PC-3 (cell line): ENCODE measurements at places on chromosomes 6 and 20. TPM values are rescaled to one million over a fixed set of nuclear protein-coding genes. Genes with fewer than 3 reads are reported as not detected.

DNA sequence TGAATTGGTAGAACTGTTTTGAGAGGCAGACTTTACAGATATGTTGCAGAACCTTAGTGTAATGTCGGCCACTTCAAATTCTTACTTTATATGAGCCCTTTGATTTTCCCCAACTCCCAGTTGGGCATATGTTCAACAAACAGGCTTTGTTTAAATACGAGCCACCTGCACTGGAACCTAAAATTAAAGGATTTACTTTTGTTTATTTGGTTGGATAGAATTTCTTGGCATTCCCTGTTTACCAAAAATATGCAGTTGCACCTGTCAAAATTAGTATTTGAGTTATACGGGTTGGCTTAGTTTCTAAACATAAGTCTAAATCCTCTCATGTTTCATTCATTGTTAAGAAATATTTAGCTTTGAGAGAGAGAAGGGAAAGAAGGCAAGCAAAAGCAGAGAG, 2.4 kb upstream of the GLYATL3 start:
- H3K4me3 ChIP-seq: no peak overlapping the region
- no peaks in the 10 kb centered on the region for H3K4me1 ChIP-seq
- no peak overlapping the region for H3K27ac ChIP-seq
- peaks cover 9% of the 10 kb centered on the region; the same call in 1 of the 2 replicates for H3K36me3 ChIP-seq
- no peaks in the 10 kb centered on the region for H3K27me3 ChIP-seq

- H3K4me1 ChIP-seq: peaks cover 11% of the 10 kb centered on the region
- peaks cover 18% of the 10 kb centered on the region; the same call in 1 of the 2 replicates for H3K27me3 ChIP-seq
- DNase-seq: no peak
- H3K4me3 ChIP-seq: no peak overlapping the region
These were observed 376.2 kb downstream of the BTBD3 start for GRCh38 chr20:12293900-12294299.

SAMD5 gene
- total RNA-seq: 1.2 and 1.8 TPM in 2 replicates

GRCh38 chr20:59033616-59034165, 1.6 kb upstream of the ATP5F1E start:
- peak overlapping the region; percentile 77; the same call in 1 of the 2 replicates for H3K4me3 ChIP-seq
- no peak for DNase-seq
- no peak overlapping the region for H3K27ac ChIP-seq
- no peaks in the 10 kb centered on the region for H3K27me3 ChIP-seq

DNA sequence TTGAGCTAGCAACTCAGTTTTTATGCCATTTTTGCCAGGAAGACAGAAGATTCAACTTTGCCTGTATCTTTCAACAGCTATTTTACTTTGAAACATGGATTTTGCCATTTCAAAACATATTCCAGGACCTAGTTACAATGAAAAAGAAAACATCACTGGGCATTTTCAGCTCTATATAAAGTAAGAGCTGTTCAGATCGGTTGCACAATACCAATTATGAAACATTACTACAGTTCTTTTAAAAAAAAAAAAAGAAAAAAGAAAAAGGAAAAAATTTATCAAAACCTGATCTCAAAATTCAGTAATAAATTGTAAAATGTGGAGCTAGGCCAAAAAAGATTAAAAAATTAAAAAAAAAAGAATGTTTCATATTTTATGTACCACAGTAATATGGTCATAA, 15.6 kb downstream of the BCLAF1 start:
- no peaks in the 10 kb centered on the region for H3K27me3 ChIP-seq
- no peak overlapping the region for H3K4me3 ChIP-seq
- DNase-seq: no peak
- no peaks in the 10 kb centered on the region for H3K4me1 ChIP-seq

DNA sequence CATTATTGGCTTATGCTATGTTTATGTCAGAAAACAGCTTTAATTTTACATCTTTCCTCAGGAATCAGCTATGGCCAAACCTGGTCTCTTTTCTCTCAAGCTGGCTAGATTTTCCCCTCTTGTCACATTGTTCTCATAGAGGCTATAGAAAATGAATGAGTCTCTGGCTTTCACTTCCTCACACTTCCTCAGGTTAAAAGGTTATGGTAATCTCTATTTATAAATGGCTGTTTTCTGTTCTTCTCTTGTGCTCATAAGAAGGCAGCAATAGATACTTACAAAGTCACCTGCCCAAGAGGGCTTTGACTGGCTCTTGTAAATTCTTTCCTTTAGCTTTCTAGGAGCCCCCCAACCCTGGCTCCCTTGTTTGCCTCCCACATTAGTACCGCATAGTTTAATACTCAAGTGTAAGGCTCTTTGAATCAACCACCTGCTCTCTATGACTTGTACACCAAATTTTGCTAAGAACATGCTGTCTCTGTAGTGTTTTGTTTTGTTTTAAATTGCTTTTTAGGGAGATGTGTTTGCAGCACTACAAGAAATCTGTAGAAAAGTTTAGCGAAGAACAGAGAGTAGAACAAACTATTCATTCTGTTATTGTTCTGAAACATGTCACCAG, 897.4 kb upstream of the CITED2 start:
- H3K27me3 ChIP-seq: no peaks in the 10 kb centered on the region
- peaks cover 16% of the 10 kb centered on the region for H3K4me1 ChIP-seq
- H3K36me3 ChIP-seq: no peaks in the 10 kb centered on the region
- no peak overlapping the region for H3K4me3 ChIP-seq
- H3K27ac ChIP-seq: no peak overlapping the region
- DNase-seq: no peak

PACRG gene
- total RNA-seq: not detected in 2 replicates

DNA sequence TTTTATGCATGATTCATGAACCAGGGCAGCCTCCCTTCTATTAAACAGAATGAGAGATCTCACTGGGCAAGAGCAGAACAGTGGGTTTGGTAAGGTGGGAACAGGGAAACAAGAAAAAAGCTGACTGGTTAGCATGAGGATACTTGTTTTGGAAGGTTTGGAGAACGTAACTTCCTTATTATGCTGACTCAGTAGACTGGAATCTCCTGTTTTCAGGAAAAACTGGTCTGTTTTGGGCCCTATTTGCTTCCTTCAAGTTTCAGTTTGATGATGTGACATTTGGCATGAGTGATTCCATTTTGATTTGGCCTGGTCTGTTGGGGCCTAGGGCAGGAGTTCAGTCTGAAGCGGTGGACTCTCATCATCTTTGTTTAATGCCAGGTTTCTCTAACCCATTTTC, 172.0 kb downstream of the MYLK4 start:
- DNase-seq: peak; percentile 74
- H3K27ac ChIP-seq: peak overlapping the region; percentile 52
- H3K4me1 ChIP-seq: peaks cover 14% of the 10 kb centered on the region
- no peak overlapping the region for H3K4me3 ChIP-seq
- H3K27me3 ChIP-seq: no peaks in the 10 kb centered on the region

- peaks cover 50% of the 10 kb centered on the region for H3K4me1 ChIP-seq
- no peak overlapping the region for H3K27ac ChIP-seq
- no peaks in the 10 kb centered on the region for H3K36me3 ChIP-seq
- DNase-seq: peak; percentile 5
- H3K4me3 ChIP-seq: no peak overlapping the region
- no peaks in the 10 kb centered on the region for H3K27me3 ChIP-seq
These were observed 427.4 kb downstream of the UTRN start for GRCh38 chr6:144712541-144712940.

RSPO3 gene
- not detected in 2 replicates for total RNA-seq

DNA sequence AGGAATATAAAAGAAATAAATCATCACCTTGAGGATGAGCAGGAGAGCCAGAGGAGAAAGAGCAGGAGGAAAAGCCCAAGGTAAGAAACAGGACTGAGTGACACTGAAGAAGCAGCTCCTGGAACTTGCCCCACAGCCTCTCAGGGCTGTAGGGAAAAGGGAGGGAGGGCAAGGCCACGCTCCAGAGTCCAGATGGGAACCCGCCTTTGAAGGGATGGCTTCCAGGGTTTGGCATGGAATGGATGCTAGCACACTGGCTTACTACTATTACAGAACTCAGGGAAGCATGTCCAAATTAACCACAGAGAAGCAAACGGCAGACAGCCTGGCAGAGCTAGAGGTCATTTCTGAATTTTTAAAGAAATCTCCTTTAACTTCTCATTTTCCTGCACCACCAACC, 26.8 kb downstream of the RALGAPA2 start:
- no peaks in the 10 kb centered on the region for H3K27me3 ChIP-seq
- H3K27ac ChIP-seq: no peak overlapping the region
- H3K4me1 ChIP-seq: no peaks in the 10 kb centered on the region
- DNase-seq: no peak
- no peaks in the 10 kb centered on the region for H3K36me3 ChIP-seq

XKR7 gene
- not detected in 2 replicates for total RNA-seq

- H3K4me1 ChIP-seq: peaks cover 23% of the 10 kb centered on the region
- H3K27me3 ChIP-seq: no peaks in the 10 kb centered on the region
- peak overlapping the region; percentile 50 for H3K27ac ChIP-seq
These were observed 532 bp upstream of the PM20D2 start for GRCh38 chr6:89145091-89145955.

TP53TG5 gene
- not detected in 2 replicates for total RNA-seq

- H3K4me3 ChIP-seq: no peak overlapping the region
- H3K36me3 ChIP-seq: no peaks in the 10 kb centered on the region
These were observed 198.5 kb upstream of the RSPO3 start for GRCh38 chr6:126919947-126920346.

SEMG1 gene
- total RNA-seq: not detected in 2 replicates

TCEA2 gene
- 19.1 and 23.4 TPM in 2 replicates for total RNA-seq

GRCh38 chr20:51065615-51066014, 42.7 kb upstream of the KCNG1 start:
- H3K36me3 ChIP-seq: no peaks in the 10 kb centered on the region
- peaks cover 55% of the 10 kb centered on the region for H3K27me3 ChIP-seq
- H3K4me3 ChIP-seq: no peak overlapping the region
- no peak for DNase-seq

GGTLC1 gene
- not detected in 2 replicates for total RNA-seq

DNA sequence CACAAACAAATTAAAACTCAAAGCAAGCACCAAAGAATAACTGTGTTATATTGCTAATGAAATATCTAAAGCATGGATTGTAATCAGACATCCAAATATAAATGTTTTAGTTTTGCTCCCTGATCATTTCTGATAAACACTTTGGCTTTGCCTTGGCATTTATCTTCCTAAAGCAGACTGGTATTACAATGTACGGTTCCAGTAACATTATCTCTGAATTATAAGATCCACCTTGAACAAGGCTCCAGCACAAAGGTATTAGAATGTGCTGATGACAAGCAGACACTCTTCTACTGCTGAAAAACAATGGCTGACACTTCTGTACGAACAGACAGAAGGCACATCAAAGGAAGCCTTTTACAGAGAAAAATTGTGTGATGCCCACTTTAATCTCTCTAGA, 74.6 kb downstream of the INSM1 start:
- DNase-seq: no peak
- no peaks in the 10 kb centered on the region for H3K36me3 ChIP-seq
- H3K27me3 ChIP-seq: no peaks in the 10 kb centered on the region
- no peaks in the 10 kb centered on the region for H3K4me1 ChIP-seq

NKAIN2 gene
- not detected in 2 replicates for total RNA-seq

DLGAP4 gene
- total RNA-seq: 21.0 and 27.9 TPM in 2 replicates

- H3K4me3 ChIP-seq: no peak overlapping the region
- H3K4me1 ChIP-seq: peaks cover 52% of the 10 kb centered on the region
These were observed 17.9 kb downstream of the REPS1 start for GRCh38 chr6:138970159-138970558.

- H3K36me3 ChIP-seq: peaks cover 22% of the 10 kb centered on the region; the same call in 1 of the 2 replicates
- no peaks in the 10 kb centered on the region; the same call in 1 of the 2 replicates for H3K4me1 ChIP-seq
- no peak for DNase-seq
- H3K4me3 ChIP-seq: no peak overlapping the region
- H3K27ac ChIP-seq: no peak overlapping the region
- H3K27me3 ChIP-seq: no peaks in the 10 kb centered on the region
These were observed 14.2 kb downstream of the ITCH start for GRCh38 chr20:34377072-34377847.

DNA sequence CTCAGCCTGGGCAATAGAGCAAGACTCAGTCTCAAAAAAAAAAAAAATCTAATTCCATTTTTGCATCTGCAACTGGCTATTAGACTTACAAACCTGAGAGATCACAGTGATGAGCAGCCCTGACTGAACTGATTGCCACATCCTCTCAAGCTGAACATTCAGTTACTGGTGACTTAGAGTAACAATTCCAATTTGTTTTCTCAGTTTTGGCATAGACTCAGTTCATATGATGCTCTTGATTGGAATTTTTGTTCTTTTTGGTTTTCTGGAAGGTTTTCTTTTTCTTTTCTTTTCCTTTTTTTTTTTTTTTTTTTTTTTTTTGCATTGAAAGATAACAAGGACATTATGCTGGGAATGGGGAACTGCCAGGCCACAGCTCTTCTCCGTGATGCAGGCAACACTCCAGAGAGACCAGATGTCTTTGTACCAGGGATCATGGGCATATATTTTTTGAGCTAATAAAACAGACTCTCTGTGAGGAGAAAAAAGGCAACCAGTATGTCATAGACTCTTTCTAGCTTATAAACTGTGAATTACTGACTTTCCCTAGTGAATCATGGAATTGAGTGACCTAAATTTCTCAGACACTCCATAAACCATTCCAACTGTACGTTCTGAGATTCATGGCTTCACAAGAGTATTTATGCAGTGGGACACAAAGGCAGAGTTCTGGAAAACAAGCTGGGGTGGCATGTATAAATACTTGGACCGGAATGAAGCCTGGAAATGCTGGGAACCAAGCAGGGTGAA, 86.0 kb upstream of the SLC2A12 start:
- no peaks in the 10 kb centered on the region for H3K4me1 ChIP-seq
- no peak for DNase-seq
- no peaks in the 10 kb centered on the region for H3K36me3 ChIP-seq
- no peak overlapping the region for H3K4me3 ChIP-seq
- no peak overlapping the region for H3K27ac ChIP-seq

GRCh38 chr6:37698264-37699137, 818 bp upstream of the MDGA1 start:
- no peaks in the 10 kb centered on the region for H3K36me3 ChIP-seq
- peak overlapping the region; percentile 85 for H3K4me3 ChIP-seq
- peaks cover 3% of the 10 kb centered on the region; the same call in 1 of the 2 replicates for H3K4me1 ChIP-seq
- DNase-seq: peak; percentile 58
- no peak overlapping the region for H3K27ac ChIP-seq

DNA sequence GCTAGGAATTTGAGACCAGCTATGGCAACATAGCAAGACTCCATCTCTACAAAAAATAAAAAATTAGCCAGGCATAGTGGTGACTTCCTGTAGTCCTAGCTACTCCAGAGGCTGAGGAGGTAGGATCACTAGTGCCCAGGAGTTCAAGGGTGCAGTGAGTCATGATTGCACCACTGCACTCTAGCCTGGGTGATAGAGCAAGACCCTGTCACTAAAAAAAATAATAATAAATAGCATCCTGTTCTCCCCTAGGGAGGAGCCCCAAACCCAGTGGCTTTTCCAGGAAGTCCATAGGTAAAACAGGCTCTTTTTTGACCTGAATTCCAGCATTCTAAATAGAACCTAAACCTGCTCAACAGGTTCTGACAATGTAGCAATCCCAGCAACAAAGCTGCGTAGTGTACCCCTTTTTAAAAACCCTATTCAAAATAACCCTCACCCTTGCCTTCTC, 192.0 kb downstream of the ALDH8A1 start:
- DNase-seq: peak; percentile 43
- no peak overlapping the region for H3K27ac ChIP-seq
- H3K27me3 ChIP-seq: no peaks in the 10 kb centered on the region
- no peaks in the 10 kb centered on the region for H3K36me3 ChIP-seq
- H3K4me3 ChIP-seq: no peak overlapping the region

GRCh38 chr6:33118525-33119123, 42.8 kb downstream of the HLA-DPB1 start:
- no peaks in the 10 kb centered on the region for H3K4me1 ChIP-seq
- peak; percentile 77 for DNase-seq
- H3K27ac ChIP-seq: no peak overlapping the region
- H3K4me3 ChIP-seq: no peak overlapping the region
- H3K27me3 ChIP-seq: peaks cover 60% of the 10 kb centered on the region
- H3K36me3 ChIP-seq: no peaks in the 10 kb centered on the region

VSTM2L gene
- 45.8 and 56.4 TPM in 2 replicates for total RNA-seq
